ENCODE measurements at places on chromosomes 1 and 21.

GRCh38 chr1:164792410-164793004 lies 233.5 kb downstream of the PBX1 start:
- DNase-seq: no peak

DNA sequence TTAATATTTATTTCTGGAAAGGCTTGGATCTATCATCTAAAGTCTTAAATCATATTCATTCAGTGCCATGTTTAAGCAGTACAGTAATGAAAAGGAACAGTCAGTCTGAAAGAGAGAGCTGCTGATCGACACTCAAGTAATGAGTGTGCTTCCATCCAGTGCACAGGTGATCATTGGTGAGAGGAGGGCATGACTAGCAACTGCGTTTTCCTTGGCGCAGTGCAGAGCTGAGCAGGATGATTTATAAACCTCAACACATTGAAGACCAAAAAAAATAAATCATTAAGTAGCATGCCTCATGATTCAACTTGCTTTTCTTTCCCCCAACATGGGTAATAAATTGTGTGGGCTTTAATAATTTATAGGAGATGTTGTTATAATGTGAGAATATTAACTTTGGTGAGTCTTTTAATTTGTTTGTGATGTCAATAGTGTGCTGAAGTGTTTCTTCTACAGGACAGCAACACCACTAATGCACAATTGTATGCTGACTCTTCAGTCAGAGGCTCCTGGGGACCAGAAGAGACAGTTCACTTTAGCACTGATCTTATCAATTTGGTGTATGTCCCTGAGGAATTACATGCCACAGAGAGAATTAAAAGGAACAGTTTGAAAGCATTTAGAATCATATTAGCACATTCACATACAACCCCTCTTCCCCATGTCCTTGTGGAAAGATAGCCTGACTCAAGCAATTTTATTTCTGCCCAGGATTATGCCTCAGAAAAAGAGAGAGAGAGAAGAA lies 199.7 kb upstream of the ADGRL2 start:
- no peak for DNase-seq

DNA sequence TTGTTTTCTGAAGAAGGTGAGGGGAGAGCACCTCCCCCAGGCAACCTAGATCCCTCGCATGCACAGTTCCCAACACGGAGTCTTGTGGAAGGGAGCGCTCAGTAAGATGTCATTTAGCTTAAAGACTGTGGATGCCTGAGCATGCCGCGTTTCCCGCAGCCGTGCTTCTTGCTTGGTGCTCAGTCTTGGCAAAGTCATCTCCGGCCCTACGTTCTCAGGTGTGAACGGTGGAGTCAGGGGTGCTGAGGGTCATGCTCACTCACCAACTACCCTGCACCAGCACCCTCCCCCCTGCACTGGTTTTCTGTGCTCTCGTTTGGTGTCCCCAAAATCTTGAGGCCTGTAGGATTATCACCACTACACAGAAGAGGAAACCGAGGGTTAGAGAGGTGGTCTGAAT lies 202.1 kb downstream of the RHOU start:
- DNase-seq: no peak

- DNase-seq: no peak
Observed at GRCh38 chr1:212937034-212937433, 13.3 kb upstream of the VASH2 start.

DNA sequence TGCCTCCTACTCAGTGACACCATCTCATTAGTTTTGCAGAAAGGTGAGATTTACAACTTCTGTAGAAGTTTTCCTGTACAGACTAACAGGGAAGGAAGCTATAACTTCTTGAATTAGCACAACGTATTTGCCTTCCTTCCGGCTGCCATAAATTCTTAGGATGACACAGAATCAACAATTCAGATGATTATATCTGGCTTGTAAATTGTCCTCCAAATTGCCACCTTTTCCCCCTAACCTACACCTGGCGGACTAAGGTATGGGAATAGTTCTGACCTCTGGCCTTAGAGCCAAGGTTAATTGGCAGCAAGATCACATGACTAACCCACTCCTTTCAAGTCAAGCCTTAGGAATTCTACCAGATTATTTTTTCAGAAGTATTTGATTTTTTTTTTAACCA lies 284.3 kb downstream of the LMO4 start:
- no peak for DNase-seq

DNA sequence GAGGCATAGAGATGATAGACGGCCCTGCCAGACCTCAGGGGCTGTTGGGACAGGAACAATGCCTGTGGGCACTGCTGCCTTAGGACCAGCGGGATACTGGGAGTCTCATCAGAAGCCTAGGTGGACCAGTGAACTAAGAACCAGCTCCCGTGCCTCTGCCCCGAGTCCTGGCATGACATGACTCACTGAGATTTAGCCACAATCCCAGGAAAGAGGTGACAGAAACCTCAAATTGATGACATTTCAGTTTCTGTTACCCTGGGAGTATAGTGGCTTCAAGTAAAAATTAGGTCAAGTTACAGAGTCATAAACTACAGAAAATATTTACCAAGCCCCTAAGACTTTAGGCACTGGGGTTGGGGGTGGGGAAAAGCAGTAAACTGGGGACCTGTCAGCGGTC lies 74.6 kb upstream of the GADD45A start:
- DNase-seq: no peak

DNA sequence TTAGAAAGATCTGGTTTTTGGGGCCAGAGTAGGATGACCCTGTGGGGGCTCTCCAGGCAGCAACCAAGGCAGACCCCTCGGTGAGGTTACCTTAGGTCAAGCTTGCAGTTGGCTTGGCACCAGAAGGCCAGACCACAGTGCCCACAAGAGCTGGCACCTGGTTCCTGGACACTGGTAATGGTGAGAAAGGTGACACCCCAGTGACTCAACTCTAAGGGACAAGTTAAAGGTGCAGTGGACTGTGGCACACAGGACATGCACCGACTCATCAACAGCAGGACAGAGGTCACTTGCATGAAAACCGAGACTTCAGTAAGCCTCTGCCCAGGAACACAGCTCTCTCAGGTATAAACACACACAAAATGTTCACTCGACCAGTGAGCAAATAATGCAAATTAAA lies 6.7 kb downstream of the LRRC38 start:
- DNase-seq: no peak

GRCh38 chr1:212607206-212607912 lies 1.2 kb upstream of the ATF3 start:
- peak; percentile 36 for DNase-seq

GRCh38 chr1:206784471-206784903 lies 12.2 kb upstream of the IL10 start:
- peak; percentile 96 for DNase-seq

- DNase-seq: no peak
Observed at GRCh38 chr1:46289976-46290375, 13.4 kb downstream of the LRRC41 start.

GRCh38 chr1:77584884-77585283 lies 97.6 kb downstream of the ZZZ3 start:
- no peak for DNase-seq

DNA sequence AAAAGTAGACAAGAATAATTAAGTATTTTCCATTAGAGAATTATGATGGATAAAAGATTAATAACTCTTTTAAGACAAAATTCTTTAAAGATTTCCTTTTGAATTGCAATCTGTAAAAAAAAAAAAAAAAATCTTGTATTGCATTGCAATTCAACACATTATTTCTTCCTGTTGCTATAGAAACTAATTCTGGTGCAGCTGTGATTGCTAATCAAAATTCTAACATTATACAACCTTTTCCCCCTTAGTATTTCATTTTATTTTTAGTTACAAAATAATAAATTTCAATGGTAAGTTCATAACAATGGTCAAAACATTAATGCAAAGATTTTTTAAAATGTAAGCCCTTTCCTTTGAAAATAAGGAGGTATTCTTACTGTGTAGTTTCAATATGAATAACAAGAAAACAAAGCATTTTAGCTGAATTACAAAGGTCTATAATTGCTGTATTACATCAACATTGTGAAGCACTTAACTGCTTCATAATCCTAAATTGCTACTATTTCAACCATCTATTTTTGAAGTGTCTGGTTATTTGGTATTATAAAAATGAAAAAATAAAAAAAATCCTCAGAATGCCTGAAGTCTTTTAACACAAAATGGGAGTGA lies 135.0 kb downstream of the SYT14 start:
- no peak for DNase-seq

GRCh38 chr1:67193704-67194103 lies 27.4 kb downstream of the IL23R start:
- DNase-seq: peak; percentile 55

DNA sequence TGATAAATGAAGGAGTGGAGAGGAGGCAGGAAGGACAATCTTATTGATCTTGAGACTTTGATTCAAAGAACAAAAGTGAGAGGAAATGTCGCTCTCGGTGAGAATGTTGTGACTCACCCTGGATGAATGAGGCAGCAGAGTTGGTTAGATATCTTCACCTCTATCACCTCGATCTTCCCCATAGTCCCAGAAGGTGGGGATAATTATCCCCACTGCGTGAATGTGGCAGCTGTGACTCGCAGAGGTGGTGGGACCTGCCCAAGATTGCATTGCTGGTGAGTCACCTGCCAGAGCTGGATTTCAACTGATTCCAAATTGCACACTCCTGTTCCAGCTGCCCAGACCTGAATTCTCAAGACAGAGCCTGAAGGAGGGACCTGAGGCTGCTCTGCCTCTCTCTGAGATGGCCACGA lies 105.0 kb downstream of the MATN1 start:
- DNase-seq: peak; percentile 10

Measured in activated CD4-positive, alpha-beta T cell treated with anti-CD3 and anti-CD28 coated beads, Interleukin-10, Interleukin-2, amounts not matched to agents 100 ng/mL and 50 ng/mL, durations not matched to agents 16 hours and 8 hours (primary cell).